ENCODE measurements at places on chromosomes 4 and X. TPM values are rescaled to one million over a fixed set of nuclear protein-coding genes. Genes with fewer than 3 reads are reported as not detected.

NWD2 gene
- not detected for total RNA-seq

NPY2R gene
- not detected for total RNA-seq

ARL9 gene
- not detected for total RNA-seq

PNMA3 gene
- total RNA-seq = 1.8 TPM

DNA sequence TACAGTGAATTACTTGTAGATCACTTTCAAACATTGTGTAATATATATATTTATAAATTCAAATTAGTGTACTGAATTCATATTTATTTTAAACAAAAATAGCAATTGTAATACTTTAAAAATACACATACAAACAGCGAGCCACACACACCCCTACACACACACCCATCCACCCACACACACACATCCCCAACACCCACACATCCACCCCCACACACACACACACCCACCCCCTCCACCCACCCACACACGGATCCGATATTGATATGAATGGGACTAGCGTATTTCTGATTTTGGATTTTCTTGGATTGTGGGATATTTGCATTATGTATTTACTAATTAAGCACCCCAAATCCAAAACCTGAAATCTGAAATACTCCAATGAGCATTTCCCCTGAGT, 451.2 kb downstream of the PCDH7 start:
- no peak for DNase-seq

- no peak for DNase-seq
Measured at GRCh38 chr4:120017939-120018692, 48.5 kb downstream of the MAD2L1 start.

DNA sequence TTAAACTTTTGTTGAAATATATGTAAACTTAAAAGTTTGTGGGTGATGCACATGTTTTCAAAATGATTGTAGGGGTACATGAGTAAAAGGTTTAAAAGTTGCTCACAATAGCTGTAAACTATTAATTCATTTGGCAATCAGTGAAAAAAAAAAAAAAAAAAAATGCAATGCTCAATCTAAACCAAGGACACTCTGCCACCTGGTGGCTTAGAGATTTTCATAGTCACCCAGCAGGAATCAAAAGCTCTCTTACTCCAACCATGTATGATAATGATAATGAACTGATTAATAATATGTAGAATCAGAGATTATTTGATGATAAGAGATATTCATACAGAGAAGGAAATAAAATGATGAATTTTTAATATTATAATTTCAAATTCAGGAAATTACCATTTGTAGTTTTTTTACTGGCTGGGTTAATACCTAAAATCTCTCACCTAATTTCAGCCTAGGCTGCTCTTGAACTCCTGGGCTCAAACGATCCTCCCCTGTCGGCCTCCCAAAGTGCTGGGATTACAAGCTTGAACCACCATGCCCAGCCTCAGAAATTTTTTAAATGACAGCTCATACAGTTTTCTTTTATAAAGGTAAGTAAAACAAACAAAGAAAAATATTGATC, 46.9 kb upstream of the SLC25A4 start:
- DNase-seq = no peak

- no peak for DNase-seq
Measured at GRCh38 chr4:169615467-169616106, 3.2 kb upstream of the NEK1 start.

- no peak for DNase-seq
Measured at GRCh38 chr4:123615901-123616300, 219.3 kb downstream of the SPRY1 start.

GRCh38 chr4:126719852-126720251, 912.9 kb upstream of the INTU start:
- DNase-seq = no peak

DNA sequence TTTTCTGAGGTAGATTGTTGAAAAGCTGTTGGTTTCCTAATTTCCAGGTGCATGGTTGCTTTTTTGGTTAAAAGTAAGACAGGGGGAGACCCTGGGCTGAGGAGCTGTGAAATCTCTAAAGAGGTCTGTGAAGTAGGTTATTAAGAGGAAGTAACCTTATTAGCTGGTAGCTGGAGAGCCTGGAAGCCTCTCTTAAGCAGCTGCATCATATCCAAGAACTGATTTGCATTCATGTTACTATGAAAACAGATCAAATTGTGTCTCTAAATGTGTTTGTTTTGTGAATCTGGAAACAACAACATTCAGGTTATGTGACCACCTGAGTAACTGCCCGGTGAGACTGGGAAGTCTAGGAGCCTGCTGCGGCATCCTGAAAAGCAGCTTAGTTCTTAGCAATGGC, 54.1 kb downstream of the ARHGAP10 start:
- DNase-seq = no peak

- DNase-seq = peak; percentile 73
Measured at GRCh38 chr4:87007528-87008446, 73.0 kb downstream of the AFF1 start.

CORIN gene
- 92.0 TPM for total RNA-seq

ANK2 gene
- 267 TPM for total RNA-seq

DNA sequence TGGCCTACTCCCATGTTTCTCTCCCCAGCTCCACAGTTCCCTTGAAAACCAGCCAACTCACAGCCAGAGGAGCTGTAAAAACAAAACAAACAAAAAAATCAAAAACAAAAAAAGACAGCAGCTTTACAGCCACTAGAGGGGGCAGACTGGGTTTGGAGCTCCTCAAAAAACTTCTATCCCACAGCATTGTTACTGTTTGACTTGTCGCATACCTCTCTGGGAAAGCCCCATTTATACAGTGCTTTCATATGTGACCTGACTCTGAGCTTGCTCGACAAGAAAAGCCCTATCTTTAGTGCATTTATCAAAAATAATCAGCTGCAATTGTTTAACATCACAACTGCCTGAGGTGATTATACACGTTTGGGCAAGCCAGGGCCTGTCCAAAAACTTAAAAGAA, 21.6 kb downstream of the TSPAN6 start:
- DNase-seq = no peak

GRCh38 chr4:78370631-78371372, 180.8 kb upstream of the ANXA3 start:
- DNase-seq = no peak

DNA sequence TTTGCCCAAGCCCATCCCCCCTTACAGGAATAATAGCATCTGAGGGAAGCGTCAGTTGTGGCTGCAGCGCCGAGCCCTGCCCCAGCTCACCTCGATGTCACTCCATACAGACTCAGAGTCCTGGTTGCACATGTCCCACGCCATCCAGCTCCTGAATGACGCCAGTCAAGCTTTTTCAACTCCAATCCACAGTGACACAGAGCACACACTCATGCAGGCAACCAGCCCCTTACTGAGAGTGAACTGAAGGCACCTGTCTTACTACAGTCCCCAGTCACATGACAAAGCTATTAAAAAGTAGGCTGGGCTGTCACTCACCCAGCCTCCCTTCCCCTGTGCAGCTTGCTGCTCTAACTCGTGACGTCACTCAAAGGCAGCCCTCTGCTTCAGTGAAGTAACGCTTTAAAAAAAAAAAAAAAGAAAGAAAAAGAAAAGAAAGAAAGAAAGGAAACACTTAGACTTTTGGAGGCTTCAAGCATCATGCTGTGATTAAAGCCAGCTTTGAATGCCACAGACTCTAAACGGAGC, at the start of gene PPARGC1A:
Gene PPARGC1A (minus strand): TSS at position 234 of the 528 bp plus-strand sequence. CDS start 90 bp downstream, at position 144.
- DNase-seq = peak; percentile 47

DNA sequence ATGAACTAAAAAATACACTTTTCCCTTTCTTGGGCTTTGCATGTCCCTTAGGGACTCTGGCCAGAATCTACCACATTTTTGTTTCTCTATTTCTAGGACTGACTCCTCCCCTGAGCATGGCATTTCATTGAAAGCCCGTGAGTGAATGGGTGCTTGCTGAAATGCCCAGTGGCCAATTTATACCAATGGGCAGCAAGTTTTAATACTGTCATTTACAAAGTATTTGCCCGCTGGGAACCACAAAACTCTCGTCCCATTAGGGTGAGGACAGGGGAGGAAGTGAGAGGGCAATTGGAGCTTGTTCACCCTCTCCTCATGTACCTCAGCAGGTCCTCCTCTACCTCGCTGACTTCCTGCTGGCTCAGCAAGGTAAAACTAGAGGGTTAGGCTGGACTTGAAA, 1.1 kb downstream of the SRPX2 start:
- DNase-seq = no peak

GRCh38 chrX:107324493-107325310, 118.3 kb downstream of the DNAAF6 start:
- DNase-seq = no peak

APELA gene
- total RNA-seq = not detected

KCND1 gene
- total RNA-seq = 0.30 TPM

GRCh38 chr4:140302151-140302859, 71.1 kb upstream of the SCOC start:
- no peak for DNase-seq

DNA sequence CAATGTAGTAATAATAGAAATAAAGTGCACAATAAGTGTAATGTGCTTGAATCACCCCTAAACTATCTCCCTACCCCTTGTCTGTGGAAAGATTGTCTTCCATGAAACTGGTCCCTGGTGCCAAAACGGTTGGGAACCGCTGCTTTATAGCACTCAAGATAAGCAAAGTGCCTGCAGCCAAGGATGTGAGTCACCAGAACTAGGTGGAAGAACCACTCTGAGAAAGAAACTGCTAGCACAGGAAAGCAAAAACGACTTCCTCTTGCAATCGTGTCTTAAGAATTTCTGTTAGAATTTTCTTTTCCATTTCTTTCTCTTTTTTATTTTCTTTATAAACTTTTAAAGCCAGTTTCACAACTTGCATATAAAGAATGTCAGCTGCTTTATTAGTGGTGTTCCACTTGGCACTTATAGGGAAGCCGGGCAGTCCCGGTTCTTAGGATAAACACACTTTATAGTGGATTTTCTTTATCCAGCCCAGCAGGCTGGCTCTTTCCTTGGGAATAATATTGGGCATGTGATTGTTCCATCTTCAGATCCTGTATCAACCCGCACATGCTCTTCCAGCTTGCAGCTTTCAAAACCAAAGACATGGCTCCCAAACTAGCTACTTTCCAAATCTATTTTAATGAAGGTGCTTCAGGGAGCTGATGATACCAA, 32.3 kb upstream of the CXCL8 start:
- DNase-seq = peak; percentile 54

DNA sequence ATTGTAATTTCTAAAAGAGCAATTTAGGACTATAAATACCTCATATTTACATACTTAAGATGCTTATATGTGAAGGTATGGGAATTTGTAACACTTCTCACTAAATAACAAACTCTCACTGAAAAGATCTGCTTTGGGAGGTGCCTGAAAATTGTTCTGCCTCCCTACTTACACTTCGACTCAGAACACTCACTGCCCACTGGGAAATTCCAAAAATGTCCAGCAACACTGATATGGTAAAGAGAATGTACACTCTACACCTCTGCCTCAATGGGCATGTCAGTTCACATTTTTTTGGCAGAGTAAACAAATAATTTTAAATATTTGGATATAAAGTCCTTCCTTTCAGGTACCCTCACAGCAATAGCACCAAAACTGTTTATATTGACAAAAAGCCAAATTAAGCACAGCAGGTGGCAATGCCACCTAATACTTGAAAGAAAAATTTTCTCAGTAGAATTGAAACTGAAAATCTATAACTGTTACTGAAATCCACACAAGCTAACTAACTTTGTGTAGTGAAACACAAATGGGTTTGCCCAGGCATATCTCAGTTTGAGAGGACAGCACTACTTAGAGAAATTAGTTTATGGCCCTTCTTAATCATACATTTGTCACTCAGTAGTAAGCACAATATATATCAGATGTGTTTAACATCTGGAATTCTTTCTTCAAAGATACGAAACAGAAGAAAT, 67.1 kb downstream of the PRDM5 start:
- no peak for DNase-seq

AFF2 gene
- total RNA-seq = 0.27 TPM

AMTN gene
- not detected for total RNA-seq

- no peak for DNase-seq
Measured at GRCh38 chrX:29890646-29891200, 324.6 kb upstream of the MAGEB2 start.

TRPC3 gene
- 0.25 TPM for total RNA-seq

DNA sequence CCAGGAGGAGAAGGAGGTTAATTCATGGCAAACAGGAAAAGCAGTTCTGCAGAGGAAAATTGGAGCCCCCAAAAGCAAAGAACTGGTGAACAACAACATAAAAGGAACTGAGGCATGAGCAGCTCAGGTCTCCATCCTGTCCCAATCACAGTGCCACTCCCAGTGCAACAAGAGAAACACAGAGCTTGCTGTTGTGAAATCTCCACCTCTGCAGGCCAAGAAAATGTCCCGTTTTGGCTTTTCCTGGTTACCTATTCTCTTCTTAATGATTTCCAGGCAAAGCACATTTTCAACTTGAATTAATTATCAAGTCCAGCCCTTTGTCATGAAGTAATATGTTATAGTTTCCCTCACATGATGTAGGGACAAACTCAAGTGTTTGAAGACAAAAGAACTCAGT, 778 bp downstream of the C1QTNF7 start:
- no peak for DNase-seq

DNA sequence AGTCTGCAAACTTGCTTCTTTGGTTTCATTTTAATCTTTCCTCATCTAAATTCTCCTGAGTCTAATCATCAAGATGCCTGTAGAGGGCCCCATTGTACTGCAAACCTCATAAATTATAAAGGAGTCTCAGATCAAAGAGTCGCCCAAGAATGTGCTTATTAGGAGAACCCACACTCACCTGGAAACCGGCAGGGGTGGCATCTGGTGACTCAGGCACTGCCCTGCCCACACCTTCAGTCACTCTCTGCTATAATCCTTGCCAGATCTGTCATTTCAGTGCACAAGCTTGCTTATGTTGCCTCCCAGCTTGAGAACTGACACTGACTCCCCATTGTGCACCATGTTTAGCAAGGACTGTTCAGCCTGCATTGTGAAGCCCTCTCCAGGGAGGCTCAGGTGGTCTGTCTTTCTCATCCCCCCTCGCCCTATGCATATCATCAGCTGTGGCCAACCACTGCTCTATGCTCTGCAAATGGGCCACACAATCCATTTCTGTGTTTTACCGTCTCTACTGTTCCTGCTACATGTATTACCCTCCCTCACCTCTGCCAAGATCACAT, 12.4 kb downstream of the EPGN start:
- DNase-seq = no peak

DNA sequence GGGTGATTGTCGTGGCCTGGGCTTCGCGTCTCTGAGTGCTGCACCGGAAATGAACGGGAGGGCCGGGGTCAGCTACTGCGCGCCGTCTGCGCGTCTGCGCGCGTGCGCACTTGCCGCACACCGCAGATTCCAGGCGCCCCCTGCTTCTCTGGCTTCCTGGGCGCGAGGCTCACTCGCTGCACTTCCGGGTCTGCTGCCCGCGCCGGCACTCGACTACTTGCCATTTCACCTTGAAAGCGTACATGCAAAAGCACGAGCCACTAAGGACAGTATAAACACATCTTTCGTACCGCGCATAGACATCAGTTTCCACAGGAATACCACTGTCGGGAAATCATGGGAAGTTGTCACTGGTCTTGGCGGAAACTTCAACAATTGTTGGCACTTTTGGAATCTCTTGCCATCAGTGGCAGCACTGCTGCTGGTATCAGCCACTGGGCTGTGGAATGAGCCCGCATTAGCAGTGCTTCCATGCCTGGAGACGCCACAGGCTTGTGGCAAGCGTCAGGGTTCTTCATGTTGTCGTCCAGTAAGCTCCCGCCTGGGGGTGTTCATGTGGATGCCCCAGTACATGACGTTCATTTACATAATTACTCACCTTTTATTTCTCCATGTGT, at the start of gene SUPT20HL2:
Gene SUPT20HL2 (minus strand): TSS at position 51 of the 617 bp plus-strand sequence. CDS start 754 bp downstream, outside the sequence.
- DNase-seq = no peak

HOPX gene
- total RNA-seq = 21.3 TPM

CHRNA9 gene
- total RNA-seq = not detected

GRCh38 chr4:8143392-8144140, 15.0 kb downstream of the ABLIM2 start:
- no peak for DNase-seq

All from left ventricle myocardium inferior (tissue), 1 donor.